Airway epithelial cell (primary cell): ENCODE measurements at places on chromosomes 1 and 21. TPM values are rescaled to one million over a fixed set of nuclear protein-coding genes. Genes with fewer than 3 reads are reported as not detected.

PTGER3 gene
- not detected in 2 replicates for total RNA-seq

GSTM2 gene
- 4.6 and 5.8 TPM in 2 replicates for total RNA-seq

PAQR7 gene
- total RNA-seq = 29.9 and 37.0 TPM in 2 replicates

PAX7 gene
- not detected in 2 replicates for total RNA-seq

LCE1B gene
- total RNA-seq = not detected in 2 replicates

NR5A2 gene
- not detected in 2 replicates for total RNA-seq

KLHDC7A gene
- total RNA-seq = 0.05 and 0.07 TPM in 2 replicates

LCE2B gene
- total RNA-seq = not detected in 2 replicates

ENO1 gene
- 2,274 and 2,586 TPM in 2 replicates for total RNA-seq

RNF220 gene
- 91.2 and 127 TPM in 2 replicates for total RNA-seq
